ENCODE measurements at places on chromosomes 16 and 17.

- DNase-seq = peak; percentile 94
These were observed 140.5 kb downstream of the SEC14L1 start for GRCh38 chr17:77281122-77281903.

GRCh38 chr17:83008526-83008925, 70.9 kb upstream of the METRNL start:
- DNase-seq = no peak

GRCh38 chr16:48408688-48409087, 23.5 kb upstream of the SIAH1 start:
- no peak for DNase-seq

GRCh38 chr17:40813804-40814203, 8.6 kb downstream of the KRT10 start:
- no peak for DNase-seq

DNA sequence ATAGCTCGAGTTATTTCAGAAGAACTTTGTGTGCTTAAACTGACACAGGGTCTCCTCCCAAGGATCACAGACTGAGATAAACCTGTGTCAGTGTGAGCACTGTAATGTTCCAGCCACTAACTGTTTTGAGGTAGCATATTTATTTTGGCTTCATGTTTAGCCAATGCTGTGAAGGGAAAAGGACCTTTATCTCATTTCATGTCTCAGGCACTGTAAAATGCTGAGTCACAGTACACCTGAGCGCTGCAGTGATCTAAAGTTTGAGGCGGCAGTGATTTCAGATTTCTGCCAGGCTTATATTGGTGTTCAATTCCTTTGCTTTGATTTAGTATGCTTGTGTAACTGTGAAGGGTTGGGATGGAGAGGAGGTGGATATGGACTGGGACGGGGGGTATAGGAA, 3.1 kb upstream of the DNAJA2 start:
- DNase-seq = no peak

DNA sequence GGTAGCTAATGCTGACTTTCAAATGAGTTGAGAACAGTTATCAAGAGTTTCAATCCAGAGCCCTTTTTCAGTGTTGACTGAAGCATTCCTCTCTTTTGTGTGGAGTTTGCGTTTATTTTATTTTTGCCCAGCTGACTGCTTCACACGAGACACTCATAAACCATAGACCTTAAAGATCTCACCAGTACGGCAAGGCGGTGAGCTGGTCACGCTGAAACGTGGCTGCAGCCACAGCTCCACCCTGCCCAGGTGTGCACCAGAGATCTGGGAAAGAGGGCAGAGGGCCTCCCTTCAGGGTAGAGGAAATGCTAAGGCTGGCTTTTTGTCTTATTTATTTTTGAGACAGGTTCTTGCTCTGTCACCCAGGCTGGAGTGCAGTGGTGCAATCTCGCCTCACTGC, 112.2 kb downstream of the AATF start:
- no peak for DNase-seq

GRCh38 chr16:58127033-58127556, 2.1 kb downstream of the CFAP20 start:
- no peak for DNase-seq

DNA sequence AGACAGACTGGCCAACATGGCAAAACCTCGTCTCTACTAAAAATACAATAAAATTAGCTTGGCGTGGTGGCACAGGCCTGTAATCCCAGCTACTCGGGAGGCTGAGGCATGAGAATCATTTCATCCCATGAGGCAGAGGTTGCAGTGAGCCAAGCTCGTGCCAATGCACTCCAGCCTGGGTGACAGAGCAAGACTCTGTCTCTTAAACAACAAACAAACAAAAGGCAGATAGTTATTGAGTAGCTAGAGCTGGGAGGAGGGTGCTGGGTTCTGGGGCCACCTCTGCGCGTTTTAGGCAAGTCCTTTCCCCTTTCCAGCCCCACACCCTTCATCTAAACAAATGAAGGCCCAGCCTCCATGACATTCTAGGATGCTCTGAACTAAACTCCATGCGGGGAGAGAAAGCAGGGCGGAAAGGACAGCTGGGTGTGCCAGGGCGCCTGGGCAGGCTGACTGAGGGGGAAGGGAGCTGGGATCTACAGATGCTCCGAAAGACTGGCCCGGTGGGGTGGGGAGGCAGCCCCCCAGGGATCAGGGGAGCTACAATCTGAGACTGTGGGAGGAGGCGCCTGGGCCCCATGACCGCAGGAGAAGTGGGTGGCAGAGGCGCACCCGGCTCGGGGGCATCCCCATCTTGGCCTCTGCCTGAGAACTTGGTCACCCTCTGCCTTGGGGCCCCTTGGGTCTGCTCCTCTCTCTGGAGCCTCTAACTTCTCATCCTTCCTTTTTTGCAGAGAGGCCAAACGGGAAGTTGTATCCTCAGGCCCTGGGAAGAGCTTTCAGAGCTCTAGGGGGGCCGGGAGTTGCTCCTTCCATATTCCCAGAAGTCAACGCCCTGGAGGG, 910 bp downstream of the ITGAL start:
- peak; percentile 73 for DNase-seq

- DNase-seq = peak; percentile 25
These were observed 365.7 kb downstream of the SEC14L1 start for GRCh38 chr17:77506371-77506991.

GRCh38 chr16:30820952-30821421, 34.0 kb upstream of the ZNF629 start:
- DNase-seq = no peak

- no peak for DNase-seq
These were observed 75.4 kb upstream of the ZNF423 start for GRCh38 chr16:49931266-49931665.

GRCh38 chr16:5205361-5206040, 107.9 kb upstream of the EEF2KMT start:
- no peak for DNase-seq

GRCh38 chr17:80842456-80843013, 149.1 kb upstream of the CHMP6 start:
- DNase-seq = no peak

DNA sequence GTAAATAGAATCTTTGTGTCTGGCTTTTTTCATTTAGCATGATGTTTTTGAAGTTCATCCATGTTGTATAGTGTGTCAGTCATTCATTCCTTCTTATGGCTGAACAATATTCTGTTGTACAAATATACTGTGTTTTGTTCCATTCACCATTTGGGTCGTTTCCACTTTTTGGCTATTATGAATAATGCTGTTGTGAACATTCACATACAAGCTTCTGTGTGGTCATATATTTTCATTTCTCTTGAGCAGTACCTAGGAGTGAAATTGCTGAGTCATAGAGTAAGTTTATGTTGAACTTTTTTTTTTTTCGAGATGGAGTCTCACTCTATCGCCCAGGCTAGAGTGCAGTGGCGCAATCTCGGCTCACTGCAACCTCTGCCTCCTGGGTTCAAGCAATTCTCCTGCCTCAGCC, 32.3 kb upstream of the TAOK1 start:
- DNase-seq = no peak

DNA sequence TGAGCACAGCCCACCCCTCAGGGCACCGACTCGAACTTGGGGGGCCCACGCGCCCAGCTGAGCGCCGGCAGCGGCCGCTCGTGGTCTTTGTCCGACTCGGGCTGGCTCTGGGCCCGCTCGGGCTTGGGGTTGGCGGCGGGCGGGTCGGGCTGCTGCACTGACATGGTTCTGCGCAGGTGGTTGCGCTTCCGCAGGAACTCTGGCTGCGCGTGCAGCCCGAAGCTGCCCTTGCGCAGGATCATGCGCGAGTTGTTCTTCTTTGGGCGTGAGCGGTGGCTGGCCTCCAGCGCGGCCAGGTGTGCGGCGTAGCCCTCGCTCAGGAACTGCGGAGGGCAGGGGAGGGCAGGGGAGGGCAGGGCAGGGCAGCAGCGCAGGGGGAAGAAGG, 11.1 kb downstream of the PIMREG start:
- peak; percentile 70 for DNase-seq

GRCh38 chr17:17035490-17035889, 6.8 kb upstream of the MPRIP start:
- no peak for DNase-seq

DNA sequence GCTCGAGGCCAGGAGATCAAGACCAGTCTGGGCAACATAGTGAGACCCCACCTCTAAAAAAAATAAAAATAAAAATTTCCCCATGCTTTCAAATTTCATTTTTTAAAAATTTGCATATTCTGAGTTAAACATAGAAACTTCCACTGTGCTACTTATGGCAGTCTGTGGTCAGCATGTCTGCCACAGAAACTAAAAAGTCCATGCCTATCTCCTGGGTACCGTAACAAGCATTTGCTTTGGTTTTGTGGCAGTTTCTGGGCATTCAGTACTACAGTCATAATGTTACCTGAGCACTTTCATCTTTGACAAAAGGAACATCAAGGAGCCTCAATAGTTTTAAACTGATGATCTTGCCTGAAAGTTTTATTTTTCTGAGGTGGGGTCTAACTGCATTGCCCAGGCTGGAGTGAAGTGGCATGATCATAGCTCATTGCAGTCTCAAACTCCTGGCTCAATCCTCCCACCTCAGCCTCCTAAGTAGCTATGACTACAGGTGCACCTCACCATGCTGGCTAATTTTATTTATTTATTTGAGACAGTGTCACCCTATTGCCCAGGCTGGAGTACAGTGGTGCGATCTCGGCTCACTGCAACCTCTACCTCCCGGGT, 13.2 kb upstream of the ITGA2B start:
- no peak for DNase-seq
